ENCODE measurements at places on chromosomes 2 and 18.

DNA sequence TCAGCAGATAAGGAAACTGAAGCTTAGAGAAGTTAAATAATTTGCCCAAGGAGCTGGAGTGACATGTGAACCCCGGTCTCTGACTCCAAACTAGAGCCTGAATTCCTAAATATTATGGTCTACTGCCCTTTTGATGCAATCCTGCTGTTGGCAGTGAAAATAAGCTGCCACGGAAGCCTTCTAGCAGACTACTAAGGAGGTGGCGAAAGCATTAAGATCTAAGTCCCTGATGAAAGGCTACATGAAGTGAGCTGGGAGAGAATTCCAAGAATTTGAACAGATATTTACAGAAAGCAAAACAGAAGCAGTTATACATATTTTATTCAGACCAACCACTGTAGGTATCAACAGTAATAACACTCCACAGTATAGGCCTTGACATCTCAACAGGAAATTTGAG lies 28.1 kb downstream of the TRMT61B start:
- no peak for DNase-seq

DNA sequence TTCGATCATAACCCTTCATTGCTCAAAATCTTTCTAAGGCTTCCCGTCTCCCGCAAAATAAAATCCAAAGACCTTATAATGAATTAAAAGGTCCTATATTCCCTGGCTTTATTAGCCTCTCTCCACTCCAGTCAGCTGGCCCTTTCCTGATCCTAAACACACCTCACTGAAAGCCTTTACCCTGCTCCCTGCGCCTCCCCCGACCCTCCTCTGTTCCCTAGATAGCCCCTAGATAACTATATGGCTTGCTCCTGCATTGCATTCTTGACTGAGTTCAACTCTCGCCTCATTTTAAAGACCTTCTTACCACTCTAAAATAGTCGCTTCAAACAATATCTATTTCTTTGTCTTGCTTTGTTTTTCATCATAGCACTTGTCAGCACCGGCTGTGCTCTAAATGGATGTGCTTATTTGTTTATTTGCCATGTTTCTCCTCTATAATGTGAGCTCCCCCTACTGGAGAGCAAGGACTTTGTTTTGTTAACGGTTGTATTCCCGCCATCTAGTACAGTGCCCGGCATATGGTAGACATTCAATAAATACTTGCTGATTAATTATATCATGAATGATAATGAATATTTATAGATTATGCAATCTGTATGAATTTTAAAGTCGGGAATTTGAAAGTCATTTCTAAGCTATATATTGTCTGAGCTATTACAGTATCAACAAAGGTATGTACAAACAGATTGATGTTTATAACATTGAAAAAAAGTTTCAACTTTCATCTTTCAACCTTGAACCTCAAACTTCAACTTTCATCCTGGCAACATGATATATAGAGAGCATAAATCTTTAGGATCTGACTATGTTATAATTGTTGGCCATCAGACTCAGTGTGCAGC lies 32.4 kb upstream of the VIT start:
- no peak for DNase-seq

GRCh38 chr2:42832289-42832634 lies 39.9 kb upstream of the HAAO start:
- DNase-seq, result no peak

DNA sequence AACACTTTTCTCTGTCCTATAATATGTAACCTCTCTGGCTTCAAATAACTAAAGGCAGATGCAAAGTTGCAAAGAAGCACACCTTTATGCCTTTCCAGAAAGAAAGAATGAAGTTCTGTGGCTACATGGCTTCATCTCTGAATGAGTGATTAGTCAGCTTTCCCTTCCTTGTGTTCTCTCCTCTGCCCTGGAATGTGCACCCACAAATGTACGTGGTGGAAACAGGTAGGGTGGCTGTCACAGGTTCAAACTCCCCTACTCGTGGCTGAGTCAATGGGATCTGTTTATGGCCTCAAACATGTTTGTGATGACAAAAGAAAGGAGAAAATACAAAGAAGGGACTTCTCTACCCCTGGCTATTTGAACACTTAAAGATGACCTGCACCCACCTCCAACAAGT lies 55.5 kb upstream of the ACVR2A start:
- no peak for DNase-seq

GRCh38 chr2:126822921-126823320 lies 75.8 kb upstream of the TEX51 start:
- DNase-seq, result no peak

- DNase-seq, result no peak
Observed at GRCh38 chr2:70255637-70256314, 2.2 kb upstream of the PCYOX1 start.

DNA sequence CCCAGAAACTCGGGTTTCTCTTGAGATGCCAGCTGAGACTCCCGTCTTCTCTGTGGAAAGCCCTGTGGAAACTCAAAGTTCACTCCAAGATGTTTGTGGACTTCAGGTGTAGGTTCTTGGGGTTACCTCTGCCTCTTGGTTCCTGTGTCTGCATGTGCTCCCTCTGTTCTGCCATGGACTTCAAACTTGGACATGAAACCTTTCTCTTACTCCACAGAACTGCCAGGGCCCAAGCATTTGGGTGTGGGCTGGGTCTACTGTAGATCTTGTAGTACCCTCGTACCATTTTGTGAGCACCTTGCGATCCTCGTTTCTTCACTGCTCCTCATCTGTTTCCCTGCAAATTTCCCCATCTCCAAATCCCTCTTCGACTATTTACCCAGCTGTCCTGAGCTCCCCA lies 175.5 kb downstream of the HAUS1 start:
- DNase-seq, result no peak

GRCh38 chr2:120722246-120722567 lies 13.5 kb upstream of the GLI2 start:
- no peak for DNase-seq

DNA sequence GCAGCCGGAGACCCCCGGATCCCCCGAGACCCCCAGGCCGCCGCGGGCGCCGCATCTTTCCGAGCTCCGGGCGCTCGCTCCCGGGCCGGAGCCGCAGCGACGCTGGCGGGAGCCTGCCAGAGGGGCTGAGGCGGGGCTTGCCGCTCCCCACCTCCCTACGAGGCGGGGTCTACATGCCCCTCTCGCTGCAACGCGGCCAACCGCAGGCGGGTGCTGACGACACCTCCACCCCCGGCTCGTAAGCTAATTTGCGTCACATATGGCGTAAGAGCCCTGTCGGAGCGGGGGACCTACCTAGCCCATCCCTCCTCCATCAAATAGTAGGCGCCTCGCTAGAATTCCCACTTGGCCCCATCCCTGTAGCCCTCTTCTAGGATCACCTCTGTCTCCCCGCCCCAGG lies at the start of gene PTPRN:
PTPRN (minus strand) TSS at position 124 of the 400 bp plus-strand sequence; CDS start at position 55, 69 bp downstream.
- DNase-seq, result no peak

DNA sequence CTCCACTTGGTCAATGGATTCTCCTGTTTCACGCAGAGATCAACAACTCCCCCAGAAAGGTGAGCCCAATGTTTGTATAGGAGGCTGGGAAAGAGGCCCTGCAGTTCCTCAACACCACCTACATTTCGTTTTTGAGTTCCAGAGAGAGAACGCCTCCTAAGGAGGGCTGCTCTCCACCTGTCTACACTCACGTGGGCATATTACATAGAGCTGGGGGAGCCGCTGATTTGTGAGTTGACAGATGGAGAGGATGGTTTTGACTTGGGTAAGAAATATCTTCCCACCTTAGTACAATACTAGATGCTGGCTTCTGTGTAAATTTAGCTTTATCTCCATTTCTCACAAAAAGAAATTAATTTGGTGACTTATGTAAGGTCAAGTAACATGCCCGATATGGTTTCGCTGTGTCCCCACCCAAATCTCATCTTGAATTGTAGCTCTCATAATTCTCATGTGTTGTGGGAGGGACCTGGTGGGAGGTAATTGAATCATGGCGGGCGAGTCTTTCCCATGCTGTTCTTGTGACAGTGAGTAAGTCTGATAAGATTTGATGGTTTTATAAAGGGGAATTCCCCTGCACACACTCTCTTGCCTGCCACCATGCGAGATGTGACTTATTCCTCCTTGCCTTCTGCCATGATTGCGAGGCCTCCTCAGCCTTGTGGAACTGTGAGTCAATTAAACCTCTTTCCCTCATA lies 274.5 kb upstream of the PXDN start:
- DNase-seq, result no peak

DNA sequence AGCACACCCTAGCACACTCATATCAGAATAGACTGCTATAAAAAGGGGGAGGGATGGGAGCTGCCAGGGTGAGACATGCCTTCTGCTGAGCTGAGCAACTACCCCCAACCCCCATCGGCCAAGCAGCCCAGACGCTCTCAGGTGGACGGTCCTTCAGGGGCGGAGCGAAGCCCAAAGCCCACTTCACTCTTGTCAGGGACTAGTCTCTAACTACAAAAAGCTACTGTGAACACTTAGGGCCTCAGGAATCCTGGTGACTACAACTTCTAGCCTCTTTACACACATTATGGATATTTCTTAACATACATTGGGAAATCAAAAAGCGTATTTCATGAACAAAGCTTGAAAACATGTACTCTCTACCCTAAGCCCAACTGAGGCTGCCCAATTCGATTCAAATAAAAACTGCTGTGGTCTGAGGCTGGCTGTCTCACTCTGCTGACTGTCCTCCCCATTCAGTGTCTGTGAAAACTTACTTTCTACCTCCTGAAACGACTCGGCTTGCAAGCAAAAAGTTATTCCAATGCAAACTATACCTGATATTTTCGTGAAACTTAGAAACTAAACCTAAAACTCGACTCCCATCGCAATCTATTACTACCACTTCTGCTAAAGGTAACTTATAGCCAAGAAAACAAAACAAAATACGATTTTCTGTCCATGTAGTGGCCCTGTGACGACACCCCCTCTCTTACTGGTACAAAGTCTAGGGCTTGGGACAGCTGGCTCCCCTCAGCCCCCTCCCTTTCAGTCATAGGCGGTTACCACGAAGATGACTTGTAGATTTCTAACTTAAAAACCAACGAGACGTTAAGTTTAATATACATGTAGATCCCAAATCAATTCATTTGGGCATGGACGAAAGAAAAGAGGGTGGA lies 1.2 kb downstream of the SERTAD2 start:
- no peak for DNase-seq

DNA sequence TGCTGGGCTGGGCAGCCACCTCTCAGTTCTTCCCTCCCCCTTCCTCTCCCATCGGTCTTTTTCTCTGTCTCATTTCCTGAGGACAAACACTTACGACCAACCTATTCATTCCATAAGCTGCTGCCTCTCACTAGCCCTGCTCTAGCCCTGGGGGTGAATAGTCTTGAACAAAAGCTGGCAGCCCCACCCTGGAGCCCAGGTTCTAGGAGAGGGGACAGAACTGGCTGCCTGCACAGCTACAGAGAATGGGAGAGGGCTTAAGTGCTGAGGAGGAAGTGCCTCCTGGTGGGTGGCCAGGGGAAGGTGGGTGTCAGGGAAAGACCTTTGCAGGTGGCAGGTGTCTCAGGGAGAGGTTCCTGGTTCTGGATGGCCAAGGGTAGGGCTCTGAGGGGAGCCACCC lies 22.8 kb downstream of the ANO7 start:
- DNase-seq, result no peak

DNA sequence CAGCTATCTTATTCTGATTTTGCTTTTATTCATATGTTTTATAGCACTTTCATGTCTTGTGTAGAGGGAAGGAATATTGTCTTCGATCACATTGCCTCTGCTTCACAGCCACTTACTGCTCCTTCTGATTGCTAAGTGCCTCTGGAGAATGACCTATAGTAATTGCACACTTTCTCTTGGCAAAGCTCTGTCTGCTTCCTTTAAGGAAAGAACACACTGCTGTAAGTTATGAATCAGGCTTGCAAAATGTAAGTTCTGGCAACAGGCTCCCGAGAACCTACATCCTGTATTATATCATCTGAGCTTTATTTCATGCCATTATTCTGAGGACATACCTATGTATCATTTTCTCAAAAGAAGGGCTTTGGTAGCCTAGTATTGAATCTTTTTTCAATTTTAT lies 170.7 kb downstream of the ZNF804A start:
- no peak for DNase-seq

GRCh38 chr2:145203891-145204290 lies 684.0 kb upstream of the ZEB2 start:
- DNase-seq, result no peak

DNA sequence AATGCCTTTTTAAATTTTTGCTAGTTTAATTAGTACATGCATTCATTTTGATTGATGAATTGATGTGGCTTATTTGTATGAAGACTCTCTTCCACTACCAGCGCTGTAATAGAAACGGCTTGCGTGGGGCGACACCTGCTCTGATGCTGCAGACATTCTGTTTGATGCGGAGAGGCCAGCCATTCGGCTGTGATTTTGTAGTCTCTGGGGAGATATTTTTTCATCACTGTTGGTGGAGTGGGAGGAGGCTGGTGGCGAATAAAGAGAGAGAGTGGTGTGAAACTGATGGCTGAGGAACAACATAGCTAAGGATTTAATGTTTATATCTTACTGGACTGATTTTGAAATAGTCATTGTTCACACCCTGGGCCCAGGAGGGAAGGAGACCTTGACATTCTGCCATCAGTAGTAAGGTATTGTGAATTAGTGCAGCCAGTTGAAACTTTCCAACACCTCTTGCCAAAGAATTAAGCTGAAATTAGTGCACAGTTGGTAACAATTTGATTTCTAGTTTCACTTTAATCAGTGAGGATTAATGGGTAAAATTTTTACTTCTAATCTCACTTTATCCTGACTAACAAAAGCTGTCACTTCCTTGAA lies 224.1 kb downstream of the MTX2 start:
- DNase-seq, result no peak

DNA sequence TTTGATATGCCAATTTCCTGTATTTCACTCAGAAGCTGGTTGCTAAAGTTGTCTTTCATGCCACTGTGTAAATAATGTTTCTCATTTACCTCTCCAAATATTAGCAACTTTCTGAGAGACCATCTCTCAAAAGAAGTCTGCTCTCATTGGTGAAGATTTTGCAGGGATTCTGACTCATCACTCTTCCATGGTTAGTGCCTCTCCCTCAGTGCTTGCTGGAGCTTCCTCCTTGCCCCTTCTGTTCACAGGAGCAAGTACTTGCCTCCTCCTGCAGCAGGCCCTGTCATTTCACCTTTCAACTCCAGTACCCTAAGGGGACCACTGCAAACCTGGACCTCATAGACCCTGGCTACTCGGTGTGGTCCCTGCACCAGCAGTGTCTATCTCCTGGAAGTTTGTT lies 168.8 kb downstream of the ZNF385B start:
- no peak for DNase-seq

GRCh38 chr2:186477790-186478189 lies 8.3 kb upstream of the ZC3H15 start:
- no peak for DNase-seq

GRCh38 chr2:26454561-26455001 lies 23.3 kb downstream of the OTOF start:
- DNase-seq, result no peak

- DNase-seq, result no peak
Observed at GRCh38 chr18:26553943-26554342, 5.6 kb upstream of the KCTD1 start.

GRCh38 chr2:68643011-68643873 lies at the start of gene PROKR1:
PROKR1 (plus strand) TSS chr2:68643579; CDS start chr2:68645822, 2,243 bp downstream.
- no peak for DNase-seq
